ENCODE measurements at places on chromosomes 7 and 10.

GRCh38 chr7:130210181-130210935 is 2.7 kb downstream of the SSMEM1 start:
- no peak for DNase-seq

DNA sequence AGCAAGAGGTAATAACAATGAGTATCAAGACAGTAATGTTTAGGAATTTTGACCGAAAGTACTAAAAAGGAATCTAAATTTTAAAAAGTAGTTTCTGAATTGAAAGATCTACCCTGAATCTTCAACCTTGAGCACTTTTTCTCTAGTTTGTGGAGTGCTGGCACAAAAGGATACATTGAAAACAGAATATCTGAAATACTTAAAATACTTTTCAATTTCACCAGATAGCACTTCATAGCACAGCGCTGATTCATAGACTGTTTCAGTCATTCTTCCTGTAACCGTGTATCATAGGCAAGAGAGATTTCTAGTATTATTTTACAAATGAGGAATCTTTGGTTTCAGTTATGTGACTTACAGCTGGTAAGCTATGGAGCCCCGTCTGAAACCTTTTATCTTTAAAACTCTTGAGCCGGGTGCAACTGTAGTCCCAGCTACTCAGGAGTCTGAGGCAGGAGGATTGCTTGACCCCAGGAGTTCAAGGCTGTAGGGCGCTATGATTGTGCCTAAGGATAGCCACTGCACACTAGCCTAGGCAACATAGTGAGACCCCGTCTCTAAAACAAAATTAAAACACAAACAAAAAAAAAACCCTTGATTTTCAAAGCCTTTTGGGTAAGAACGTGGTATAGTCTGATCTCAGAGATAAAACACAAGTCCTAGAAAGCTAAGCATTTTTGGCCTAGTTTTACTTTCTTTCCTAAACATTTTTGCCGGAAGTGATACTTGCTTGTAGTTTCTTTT is 35.1 kb downstream of the FHIP2A start:
- DNase-seq = no peak

DNA sequence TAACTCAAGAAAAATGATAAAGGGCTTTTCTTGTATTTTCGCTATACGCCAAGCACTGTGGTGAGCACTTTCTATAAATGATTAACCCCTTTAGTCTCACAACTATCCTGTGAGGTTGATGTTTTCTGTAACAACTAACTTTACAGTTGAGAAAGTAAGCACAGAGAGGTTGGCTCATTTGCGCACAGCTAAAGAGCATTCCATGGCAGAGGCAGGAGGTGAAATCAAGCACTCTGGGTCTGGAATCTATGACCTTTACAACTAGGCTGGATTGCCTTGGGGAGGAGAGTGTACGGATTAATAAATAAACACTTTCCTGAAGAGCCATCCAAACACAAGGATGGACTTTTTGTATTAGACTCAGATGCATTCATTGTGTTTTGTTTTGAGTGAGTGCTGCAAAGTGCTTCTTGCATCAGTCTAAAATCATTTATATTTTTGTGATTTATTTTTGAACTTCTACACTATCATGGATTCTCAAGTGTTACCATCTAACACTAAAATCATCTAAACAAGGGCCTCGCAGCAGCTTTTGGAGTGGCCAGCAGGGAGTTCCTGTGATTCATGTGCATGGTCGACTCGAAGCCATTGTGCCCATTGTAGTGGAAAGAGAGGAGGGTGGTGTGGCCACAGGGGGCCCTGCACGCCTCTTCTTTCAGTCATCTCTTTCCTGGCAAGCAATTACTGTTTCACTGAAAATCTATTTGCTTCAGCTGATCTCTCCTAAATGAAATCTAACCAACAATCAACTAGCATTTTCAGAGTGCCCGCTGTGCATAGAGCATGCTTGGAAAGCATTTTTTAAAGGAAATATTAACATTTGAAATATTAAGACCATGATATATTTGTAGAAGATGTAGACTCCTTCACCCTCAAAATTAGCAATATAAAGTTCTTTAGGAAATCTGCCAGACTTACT is 633.4 kb upstream of the COBL start:
- peak; percentile 39 for DNase-seq

DNA sequence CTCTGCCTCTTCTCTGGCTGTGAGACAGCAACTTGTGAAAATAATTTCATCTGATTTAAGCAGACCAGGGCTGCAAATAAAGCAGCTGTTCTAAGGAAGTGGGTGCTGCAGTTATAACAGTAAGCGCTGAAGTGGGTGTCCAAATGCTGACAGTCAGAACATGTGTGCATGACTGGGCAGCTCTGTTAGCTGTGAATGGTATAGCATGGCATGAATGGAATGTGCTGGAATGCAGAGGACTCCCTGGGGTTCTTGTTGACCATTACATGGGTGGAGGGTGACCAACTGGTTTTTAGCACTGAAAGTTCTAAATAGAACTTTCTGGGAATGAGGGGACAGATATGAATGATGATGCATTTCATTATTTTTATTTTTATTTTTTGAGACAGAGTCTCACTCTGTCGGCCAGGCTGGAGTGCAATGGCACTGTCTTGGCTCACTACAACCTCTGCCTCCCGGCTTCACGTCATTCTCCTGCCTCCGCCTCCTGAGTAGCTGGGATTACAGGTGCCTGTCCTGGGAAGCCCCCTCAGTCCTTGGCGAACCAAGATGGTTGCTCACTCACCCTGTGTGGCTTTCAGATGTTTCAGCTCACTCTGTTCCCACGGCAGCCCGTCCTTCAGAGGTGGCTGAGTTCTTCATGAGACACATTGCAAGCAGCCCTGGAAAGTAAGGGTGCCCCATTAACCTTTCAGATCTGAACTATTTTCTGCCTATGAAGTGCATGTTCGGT is 319.8 kb upstream of the PHYHIPL start:
- no peak for DNase-seq

DNA sequence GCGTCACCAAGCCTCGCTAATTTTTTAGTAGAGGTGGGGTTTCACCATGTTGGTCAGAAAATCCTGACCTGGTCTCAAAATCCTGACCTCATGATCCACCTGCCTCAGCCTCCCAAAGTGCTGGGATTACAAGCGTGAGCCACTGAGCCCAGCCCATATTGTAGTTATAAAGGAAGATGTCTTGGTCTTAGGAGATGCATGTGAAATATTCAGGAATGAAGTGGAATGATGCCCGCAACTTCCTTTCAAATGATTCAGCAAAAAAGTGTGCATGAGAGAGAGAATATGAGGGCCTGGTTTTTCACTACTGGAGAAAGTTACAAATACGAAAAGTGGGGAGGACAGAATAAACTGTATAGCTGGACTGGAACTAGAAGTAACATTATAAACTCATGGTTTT is 15.9 kb downstream of the TMEM209 start:
- DNase-seq = no peak

DNA sequence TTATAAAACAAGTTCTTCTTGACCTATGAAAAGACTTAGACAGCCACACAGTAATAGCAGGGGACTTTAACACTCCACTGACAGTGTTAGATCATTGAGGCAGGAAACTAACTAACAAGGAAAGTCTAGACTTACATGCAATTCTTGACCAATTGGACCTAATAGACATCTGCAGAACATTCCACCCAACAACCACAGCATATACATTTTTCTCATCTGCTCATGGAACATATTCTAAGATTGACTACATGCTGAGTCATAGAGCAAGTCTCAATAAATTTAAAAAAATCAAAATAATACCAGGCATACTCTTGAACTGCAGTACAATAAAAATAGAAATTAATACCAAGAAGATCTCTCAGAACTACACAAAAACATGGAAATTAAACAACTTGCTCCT is 219.5 kb upstream of the HPS1 start:
- no peak for DNase-seq

DNA sequence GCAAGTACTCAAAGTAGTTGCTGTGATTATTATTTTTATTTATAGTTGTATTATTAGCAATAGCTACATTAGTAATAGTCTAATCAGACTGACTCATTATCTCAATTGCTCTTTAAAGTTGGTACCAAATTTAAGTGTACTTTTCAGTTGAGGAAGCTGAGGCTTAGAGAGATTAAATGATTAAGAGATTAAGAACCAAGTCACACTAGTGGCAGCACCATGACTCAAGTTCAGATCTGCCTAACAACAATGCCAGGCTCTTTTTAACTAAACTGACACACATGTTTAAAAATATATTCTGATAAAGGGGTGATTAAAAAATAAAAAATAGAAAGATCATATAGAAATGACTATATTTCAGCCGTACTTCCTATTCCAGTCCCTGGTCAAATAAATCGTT is 42.0 kb downstream of the FZD1 start:
- no peak for DNase-seq

GRCh38 chr10:20892011-20892585 is 5.0 kb downstream of the NEBL start:
- DNase-seq = no peak

DNA sequence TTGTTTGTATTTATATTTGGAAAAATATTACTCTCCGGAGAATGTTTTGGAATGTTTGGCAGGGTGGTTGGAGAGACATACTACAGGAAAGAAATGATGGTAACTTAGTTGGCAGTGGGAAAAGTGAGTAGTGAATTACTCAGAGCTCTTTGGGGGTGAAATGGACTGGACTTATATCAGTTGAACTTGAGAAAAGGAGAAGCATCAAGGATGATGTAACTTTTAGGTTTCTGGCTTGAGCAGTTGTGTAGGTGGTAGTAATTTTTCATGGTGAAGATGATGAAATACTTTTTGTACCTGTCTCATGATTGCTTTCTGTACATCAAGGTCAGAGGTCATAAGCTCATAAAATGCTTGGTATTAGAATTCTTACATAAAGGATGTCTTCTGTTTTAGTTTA is 617.2 kb downstream of the AUTS2 start:
- no peak for DNase-seq

GRCh38 chr10:22959950-22960349 is 32.1 kb downstream of the ARMC3 start:
- DNase-seq = no peak

DNA sequence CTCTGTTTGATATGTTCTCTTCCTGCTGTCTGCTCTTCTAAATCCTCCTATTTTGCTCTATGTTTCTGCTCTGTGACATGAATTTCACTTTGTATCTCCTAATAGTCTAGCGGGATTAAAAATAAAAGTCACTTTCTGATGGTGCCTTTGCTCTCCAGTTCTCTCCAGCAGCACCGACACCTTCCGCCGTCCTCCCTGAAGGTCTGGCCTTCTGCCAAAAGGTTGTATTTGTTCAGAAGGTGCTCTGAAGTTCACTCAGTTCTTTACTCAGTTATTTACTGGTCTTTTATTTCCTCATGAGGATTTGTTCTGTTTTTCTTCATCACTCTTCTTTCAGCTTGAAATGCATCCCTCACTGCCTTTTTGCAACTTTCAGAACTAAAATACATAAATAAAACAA is 11.2 kb upstream of the EPHA1 start:
- no peak for DNase-seq

GRCh38 chr10:49094646-49095045 is 20.7 kb downstream of the VSTM4 start:
- no peak for DNase-seq

DNA sequence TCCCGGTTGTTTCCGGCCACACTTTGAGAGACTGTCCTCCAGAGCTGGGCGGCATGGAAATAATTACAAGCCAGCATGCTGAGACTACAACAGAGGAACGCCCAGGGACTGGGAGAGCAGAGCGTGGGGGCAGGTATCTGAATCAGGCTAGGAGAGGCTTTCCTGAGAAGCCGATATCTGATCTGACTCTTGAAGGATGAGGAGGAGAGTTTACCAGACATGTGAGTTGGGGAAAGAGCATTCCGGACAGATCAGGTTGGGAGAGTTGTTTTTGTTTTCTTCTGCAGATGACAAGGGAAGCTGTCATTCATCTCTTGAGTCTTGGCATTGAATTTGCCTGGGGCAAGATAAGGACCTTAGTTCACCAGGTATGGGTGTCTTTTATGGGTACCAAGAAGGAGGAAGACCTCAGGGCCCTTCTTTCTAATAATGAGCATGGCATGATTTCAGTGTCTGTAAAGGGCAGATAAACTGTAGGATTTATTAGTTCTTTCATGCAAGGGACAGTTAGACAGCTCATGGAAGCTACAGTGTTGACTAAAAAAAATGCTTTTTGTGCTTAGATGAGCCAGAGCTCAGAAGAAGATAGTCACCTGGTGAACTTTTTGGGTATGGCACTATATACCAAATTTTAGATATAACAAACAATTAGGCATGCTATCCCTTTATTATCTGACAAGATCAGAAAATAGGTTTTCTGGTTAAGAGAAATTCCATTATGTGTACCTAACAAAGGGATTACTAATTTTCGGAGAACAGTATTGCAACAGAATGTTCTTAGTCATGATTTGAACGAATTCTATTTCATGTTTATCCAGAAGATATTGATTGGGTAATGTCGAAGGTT is 36.2 kb downstream of the WBP1L start:
- DNase-seq = no peak

DNA sequence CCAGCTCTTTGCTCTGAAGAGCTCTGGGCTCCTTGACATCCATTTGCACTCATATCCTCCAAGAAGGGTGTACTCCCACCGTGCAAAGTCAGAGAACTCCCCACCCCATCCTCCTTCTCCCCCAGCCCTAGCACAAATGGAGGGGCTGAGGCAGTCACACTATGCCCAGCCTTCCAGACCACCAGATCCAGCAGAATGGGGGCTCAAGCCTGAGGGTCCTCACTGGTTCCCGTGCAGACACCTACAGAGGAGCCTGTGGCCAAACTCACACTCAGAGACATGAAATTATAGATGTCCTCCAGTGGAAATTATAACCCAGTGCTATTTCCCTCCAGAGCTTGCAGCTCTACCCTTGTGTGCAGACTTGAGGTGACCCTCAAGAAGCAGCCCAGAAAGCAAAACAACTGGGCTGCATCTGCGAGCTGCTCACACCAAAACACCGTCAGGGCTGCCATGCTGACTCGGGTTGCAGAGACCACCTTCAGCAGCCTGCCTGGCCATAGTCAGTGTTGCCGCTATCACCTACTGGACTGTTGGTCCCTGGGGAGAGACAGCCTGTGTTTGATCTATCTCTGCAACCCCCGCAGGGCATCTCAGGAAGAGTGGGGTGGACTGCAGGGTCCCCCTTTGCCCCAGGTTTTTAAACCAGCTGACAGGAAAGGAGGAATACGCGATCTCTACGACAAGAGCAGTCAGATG is 7.4 kb downstream of the ZNF488 start:
- no peak for DNase-seq

DNA sequence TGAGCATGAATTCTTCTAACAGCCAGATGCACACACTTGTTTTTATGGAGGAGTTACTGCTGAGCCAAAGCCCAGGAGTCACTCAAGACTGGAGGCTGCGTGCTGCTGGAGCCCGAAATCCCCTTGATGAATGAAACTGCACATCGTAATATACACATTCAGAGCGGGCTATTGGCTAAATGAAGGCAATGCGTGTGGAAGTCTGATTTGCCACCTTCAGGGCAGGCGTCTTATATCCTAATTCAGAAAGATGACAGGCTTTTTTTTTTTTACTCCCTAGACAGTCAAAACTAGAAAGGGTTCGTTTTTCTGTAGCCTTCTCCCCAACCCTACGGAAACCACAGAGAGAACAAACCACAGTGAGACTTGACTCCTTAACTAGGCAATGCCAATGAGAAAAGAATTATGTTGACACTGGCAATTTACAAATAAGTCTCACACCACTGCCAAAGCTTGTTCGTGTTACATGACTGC is 227.2 kb upstream of the KLF14 start:
- peak; percentile 98 for DNase-seq

- no peak for DNase-seq
These were observed 239.7 kb downstream of the EMX2 start for GRCh38 chr10:117782276-117782675.

GRCh38 chr7:1120791-1121190 is 32.9 kb downstream of the GPER1 start:
- DNase-seq = no peak
